NCI-H774 (cell line): ENCODE measurements at places on chromosomes 7 and 10.

DNA sequence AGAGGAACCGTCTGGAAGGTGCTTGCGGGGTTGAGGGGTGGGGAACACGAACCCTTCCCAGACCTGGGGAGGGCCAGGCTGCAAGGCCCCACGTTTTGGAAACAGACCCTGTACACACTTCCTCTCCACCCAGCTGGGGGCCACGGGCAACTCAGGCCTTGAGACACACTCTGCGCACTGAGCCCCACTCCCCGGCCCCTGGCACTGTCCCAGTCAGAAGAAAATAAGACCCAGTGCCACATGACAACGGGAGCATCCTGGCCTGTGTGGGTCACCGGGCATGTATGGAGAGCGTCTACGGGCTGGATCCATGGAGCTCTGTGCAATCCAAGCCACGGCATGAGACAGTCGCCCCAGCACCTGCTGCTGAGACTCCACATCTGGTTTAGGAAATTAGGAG, 63.7 kb downstream of the CARD11 start:
- DNase-seq = no peak

DNA sequence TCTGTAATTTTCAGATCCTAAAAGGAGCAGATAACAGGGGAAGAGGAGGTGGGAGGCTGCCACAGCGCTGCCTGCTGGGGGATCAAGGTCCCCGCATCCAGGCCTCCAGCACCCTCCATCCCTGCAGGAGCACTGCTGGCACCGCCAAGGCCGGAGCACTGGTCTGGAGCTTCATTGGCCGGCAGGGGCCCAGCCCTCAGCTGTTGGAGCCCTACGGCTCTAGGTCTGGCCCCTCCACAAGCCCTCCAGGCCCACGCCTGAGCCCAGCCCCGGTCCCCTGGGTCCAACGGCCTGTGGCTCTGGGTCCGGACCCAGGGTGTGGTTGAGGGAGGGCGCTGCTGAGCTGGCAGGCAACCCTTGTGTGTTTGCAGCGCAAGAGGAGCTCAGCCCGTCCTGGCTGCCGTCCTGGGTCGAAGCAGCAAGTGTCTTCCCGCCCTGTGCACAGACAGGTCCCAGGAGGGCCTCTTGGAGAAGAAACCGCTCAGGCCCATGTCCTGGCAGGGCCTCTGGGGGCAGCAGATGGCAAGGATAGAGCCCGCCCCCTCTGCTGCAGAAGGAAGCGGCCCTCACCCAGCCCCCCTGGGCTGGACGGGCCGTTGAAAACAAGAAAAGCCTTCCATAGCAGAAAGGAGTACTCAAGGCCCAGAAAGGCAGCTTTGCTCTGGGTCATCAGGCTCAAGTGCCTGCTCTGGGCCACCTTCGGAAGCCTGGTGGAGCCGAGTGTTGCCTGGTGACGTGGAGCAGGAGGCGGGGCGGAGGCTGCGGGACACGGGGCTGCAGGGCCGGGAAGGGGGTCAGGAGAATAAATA, 54.3 kb upstream of the TNRC18 start:
- DNase-seq = no peak

DNA sequence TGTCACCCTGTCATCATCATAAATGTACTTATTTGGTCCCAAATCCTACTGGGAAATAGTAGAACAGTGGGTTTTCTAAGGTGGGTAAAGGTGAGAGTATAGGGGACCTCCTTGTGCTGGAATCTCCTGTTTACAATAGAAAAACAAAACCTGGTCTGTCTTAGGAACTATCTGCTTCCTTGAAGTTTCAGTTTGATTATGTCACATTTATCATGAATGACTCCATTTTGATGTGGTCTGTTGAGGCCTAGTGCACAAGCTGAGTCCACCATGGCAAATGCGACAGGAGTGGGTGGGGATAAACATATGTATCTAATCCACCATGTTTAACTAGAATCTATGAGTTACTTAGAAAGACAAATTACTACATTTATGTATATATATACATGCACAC, 13.0 kb upstream of the REPIN1 start:
- DNase-seq = no peak

DNA sequence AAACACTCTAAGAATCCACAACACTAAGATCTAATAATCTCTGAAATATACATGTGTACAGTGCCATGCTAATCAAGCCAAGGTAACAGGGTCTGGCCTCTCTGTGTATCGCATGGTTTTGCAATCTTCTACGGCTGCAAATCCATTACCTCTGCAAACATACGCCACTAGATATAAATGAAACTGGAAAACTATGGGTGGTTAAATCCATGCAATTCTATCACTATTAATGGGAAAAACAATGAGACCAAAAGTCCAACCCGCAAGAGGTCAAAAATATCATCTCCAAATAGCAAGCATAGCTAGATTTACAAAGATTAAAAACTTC, 23.0 kb downstream of the SGCE start:
- DNase-seq = no peak

DNA sequence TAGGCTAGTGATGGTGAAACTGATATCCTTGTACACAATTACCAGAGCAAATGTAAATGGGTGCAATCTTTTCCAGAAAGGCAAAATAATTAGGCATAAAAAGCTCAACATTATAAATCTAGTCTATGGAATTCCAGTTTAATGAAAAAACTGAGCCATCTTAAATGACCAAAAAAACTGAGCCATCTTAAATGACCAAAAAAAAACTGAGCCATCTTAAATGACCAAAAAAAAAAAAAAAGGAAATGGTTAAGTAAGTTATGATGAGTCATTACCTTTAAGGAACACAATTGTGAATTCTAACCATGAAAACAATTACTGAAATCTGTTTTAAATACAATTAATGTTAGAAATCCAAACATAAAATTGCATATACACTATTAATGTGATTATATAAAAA, 25.3 kb downstream of the USP6NL start:
- no peak for DNase-seq

GRCh38 chr10:119003572-119004289, 25.8 kb upstream of the NANOS1 start:
- no peak for DNase-seq

DNA sequence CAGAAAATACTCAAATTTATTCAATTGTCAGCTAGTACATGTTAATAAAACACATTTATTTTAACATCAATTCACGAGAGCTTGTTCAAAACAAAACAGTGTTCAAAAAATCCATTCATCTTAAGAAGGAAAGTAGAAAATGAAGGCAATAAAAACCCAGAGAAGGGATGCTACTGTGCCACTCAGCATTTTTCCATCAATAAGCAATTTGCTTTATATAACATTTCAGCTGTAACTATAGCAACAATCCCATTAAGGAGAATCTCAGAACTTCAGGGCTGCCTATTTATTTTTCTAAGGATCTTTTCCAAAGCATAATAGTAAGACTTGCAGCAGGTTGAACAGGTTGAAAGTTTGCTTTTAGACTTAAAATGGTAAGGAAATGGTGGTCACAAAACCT, 190.5 kb downstream of the PCLO start:
- no peak for DNase-seq

DNA sequence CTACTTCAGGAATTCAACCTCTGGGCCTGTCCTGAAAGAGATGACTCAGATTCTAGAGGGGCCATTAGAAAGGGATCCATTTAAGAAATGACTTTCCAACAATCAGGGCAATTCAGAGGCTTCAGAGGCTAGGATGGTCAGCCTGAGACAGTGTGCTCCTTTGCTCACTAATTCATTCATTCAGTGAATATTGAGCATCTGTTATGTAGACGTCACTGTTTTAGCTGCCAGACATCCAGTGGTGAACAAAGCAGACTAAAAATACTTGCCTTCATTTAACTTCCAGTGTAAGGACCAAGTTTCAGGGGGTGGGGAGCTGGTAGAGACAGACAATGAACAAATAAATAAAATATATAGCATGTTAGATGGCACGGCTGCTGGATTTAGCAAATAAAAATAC, 1.6 kb downstream of the KIAA1217 start:
- no peak for DNase-seq

- no peak for DNase-seq
These were observed 265.4 kb downstream of the SKIDA1 start for GRCh38 chr10:21260066-21260465.

- no peak for DNase-seq
These were observed 68.8 kb downstream of the KIAA1217 start for GRCh38 chr10:24277771-24278170.

DNA sequence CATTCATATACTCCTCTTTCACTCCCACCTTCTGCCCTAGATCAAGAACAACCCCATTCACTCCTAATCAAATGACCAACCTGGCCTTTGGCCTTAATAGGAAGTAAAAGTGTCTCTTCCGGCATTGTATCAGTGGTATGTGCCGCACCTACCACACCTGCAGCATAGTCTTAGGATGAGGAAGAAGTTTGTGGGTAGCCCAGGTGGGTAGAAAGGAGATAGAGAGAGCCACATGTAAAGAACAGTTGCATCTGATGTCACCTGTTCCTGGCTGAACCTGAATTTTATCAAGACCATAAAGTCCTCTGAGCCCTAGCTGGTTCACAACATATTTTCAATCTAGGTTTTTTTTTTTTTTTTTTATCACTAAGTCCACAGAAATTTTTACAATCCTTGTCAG, 55.5 kb upstream of the PTPN12 start:
- DNase-seq = no peak

- no peak for DNase-seq
These were observed 81.1 kb upstream of the TMEM72 start for GRCh38 chr10:44830022-44830421.

- DNase-seq = no peak
These were observed 730.6 kb upstream of the IGFBP3 start for GRCh38 chr7:46651561-46652088.

- no peak for DNase-seq
These were observed 967 bp downstream of the ELFN1 start for GRCh38 chr7:1670894-1671593.

GRCh38 chr10:16809074-16809718, 8.0 kb downstream of the RSU1 start:
- no peak for DNase-seq

- DNase-seq = no peak
These were observed 65.3 kb upstream of the PLXDC2 start for GRCh38 chr10:19750972-19751371.

DNA sequence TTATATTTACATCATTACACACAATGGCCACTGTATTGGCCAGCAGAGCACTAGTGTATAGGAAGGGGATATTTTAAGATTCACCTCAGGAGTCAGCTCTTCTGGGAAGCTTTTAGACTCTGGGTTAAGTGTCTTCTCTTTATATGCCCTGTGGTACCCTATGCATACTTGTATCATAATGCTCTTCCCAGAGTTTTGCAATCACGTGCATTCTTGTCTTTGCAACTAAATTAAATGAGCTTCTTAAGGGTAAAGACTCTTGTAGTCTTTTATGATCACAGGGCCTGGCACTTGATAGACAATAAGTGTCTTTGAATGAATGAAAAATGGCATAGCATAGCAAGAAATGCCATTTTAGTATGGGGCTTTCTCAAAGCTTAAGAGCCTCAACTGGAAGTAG, 35.4 kb upstream of the ARMS2 start:
- DNase-seq = no peak

GRCh38 chr10:104505521-104506042, 135.5 kb upstream of the SORCS3 start:
- DNase-seq = no peak

- DNase-seq = peak; percentile 26
These were observed 56.7 kb downstream of the IDE start for GRCh38 chr10:92517034-92517655.

- DNase-seq = no peak
These were observed 43.7 kb downstream of the WNT2 start for GRCh38 chr7:117279203-117279602.

DNA sequence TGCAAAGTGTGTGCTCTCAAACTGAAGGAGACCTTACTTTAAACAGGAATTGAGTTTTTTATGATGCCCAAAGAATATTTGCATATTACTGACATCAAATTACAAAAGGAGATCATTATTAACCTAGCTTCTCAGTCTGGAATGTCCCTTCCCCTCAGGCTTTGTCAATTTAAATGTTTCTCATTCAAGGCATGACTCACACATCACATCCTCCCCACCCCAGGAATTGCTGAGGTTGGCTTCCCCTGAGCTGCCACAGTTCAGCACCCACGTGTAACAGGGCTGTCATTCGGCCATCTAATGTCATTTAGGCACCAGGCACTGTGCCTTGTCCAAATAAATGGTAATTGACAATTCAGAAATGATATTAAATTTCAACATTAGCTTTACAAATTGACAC, 305.9 kb upstream of the MGMT start:
- no peak for DNase-seq
